Fibroblast of skin of right biceps (primary cell): ENCODE measurements at places on chromosomes 3 and 15.

GRCh38 chr3:16449369-16449768, 64.1 kb downstream of the RFTN1 start:
- no peak for DNase-seq

- no peak for DNase-seq
Measured at GRCh38 chr3:49238274-49239127, 38.5 kb downstream of the C3orf62 start.

DNA sequence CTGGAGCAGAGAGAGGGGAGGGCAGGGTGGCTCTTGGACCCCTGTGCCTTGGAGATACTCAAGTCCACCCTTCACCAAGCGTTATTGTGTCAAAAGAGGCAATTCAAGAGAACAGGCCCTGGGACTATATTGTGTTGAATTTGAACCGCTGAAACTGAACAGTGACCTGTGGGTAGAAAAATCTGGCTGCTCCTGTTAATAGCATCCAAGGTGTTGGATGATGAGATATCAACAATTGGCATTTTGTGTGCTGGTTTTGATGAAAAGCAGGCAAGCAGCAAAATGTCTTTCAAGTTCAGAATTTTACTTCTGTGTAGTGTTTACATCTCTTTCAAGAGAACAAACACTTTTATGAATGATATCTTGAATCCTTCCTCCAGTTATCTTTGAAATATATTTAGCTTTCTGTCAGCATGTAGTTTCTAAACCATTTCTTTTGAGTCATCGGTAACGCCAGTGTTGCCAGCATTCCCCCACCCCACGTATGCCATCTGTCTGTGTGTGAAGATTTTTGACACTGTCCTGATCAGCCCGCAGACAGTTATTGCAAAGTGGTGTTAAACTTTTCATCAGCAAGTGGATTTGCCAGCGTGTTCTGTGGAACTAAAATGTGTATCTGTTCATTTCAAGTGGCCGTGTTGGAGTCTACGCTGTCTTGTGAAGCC, 34.8 kb downstream of the PDHB start:
- no peak for DNase-seq

DNA sequence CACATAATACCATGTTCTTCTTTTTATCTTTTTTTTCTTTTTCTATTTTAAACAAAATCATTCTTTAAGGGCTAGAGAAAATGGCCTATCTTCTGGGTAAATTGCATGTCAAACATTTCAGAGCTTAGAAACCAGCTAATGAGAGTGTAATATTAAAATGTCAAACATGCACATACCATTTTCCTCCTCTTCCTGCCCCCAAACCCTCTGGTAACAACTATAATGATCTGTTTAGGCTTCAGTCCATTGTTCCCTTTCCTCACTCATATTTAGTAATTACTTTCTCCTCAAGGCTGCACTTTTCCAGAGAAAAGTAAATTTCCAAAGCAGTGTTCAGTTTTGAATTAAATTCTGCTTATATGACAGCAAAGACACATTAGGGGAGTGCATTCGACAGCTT, 224.3 kb upstream of the ROBO2 start:
- no peak for DNase-seq

- no peak for DNase-seq
Measured at GRCh38 chr15:92021792-92022191, 168.3 kb downstream of the SLCO3A1 start.

DNA sequence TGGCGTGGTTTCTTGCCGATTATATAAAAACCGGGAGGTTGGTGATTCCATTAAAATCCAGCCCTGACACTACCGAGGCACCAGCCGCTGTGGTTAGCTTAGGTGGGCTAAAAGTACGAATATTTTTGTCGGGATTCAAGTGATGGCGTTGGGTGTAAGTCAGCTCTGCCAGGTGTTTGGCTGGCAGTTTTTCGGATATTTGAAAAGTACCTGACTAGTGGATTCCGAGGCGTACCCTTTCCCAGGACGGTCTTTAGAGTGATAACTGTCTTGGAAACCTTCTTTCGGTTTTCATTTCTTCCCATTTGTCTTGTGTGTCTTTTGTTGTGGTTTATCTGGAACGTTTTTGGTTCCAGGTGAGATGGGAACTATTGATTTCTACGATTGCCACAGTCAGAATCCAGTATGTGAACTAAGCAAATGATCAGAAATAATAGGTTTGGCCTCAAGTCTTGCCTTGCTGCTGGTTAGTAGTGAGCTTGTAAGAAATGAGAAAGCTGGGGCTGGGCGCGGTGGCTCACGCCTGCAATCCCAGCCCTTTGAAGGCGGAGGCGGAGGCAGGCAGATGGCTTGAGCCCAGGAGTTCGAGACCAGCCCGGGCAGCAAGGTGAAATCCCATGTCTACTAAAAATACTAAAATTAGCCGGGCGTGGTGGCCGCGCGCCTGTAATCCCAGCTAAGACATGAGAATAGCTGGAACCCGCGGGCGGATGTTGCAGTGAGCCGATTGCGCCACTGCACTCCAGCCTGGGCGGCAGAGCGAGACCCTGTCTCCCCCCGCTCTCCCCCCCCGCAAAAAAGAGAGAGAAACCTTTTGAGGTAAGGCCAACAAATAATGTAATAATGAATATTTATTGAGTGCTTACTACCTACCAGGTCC, 1.4 kb downstream of the FYTTD1 start:
- peak; percentile 31 for DNase-seq

DNA sequence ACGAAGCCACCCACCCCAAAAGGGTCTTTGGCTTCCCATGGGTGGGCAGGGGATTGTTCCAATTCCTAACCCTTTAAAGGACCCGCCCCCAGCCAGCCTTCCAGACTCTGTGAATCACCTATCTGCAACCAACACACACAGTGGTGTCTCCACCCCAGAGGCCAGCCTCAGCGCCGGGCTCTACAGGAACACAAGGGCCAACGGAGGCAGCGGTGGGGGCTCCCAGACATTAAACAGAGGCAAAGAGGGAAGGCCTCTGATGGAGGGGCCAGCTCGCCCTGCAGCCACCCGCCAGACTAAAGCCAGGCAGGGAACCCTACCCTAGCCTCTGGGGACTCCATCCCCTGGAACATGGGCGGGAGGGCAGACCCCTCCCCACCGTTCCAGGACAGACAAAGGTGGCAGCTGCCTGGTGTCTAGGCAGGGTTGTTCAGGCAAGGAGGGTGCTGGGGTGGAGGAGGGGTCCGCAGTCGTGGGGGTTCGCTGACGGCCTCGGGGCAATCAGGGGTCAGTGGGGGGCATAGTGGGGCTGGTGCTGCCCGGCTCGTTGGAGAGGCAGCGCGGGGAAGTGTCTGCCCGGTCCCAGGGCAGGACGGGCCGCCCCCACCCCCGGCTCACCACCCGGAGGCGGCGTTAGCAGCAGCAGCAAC, 448 bp downstream of the SHISA5 start:
- peak; percentile 60 for DNase-seq

- DNase-seq: no peak
Measured at GRCh38 chr15:58392141-58392540, 39.6 kb upstream of the LIPC start.
